ENCODE measurements at places on chromosomes 12 and 14. TPM values are rescaled to one million over a fixed set of nuclear protein-coding genes. Genes with fewer than 3 reads are reported as not detected.
A peak's percentile ranks its signal among the peaks of the same experiment; 100 is the strongest.

DNA sequence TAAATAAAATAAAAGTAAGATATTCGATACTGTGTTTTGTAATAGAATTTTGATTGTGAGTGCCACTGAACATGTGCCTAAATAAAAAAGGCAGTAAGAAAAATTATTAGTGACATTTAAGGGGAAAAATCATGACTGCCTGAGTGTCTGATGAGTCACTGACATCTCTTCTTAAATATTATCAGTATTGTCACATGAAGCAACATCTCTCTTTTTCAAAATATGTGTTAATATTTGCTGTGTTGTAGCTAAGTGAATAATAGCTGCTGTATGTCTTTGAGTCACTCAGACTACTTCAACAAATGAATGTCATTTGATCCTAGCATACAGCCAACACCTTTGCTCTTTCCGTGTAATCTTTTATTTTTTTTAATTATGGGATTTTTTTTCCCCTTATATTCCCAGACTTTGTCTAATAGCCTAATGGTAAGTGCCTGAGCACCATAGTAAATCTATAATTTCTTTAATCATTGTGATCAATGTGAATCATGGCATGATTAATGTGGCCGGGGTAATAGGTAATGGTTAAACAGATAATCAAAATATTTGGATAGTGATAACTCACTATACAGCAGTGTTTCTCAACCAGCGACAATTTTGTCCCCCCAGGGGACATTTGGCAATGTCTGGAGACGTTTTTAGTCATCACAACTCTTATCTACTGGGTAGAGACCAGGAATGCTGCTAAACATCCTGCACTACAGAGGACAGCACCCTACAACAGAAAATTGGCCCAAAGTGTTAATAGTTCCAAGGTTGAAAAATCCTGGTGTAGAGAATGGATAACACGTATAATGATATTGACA lies 11.7 kb upstream of the OTX2 start:
- DNase-seq: no peak

GRCh38 chr14:101007765-101008164 lies 104.2 kb upstream of the RTL1 start:
- no peak for DNase-seq

DNA sequence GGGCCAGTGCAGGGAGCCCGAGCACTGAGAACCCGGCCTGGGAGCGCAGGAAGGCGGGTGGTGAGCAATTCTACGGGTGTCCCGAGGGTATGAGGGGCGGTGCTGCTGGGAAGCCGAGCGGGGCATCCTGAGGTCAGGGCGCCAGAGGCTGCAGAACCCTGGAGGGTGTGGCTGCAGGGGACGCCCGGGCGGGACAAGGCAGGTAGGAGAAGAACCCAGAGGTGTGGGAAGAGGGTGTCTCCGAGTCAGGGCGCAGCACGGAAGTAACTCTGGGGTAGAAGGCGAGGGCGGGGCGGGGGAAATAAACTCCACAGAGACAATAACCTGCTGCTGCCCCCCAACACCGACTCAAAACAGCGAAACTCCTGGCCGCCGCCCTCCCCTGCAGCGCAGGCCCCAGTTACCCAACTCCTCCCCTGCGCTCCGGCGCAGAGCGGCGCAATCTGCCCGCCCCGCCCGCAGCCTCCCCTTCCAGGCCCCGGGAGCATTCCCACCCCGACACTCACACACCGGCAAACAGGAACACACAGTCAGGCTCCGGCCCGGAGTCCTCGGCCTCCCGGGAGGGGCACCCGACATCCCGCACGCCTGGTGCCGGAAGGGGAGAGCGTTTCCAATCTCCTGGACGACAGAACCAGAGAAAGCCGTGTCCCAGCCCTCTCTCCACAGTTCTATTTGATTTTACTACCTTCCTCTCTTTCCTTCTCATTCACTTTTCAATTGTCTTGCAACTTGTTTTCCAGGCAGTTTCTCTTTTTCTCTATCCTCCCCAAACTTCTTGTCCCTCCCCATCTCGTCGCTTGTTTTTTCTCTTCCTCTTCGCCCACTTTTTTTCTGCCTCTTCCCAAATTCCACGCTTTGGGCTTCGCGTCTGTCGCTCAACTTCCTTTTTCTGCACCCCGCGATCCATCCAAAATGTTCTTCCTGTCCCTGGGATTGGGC lies 2.4 kb downstream of the HRK start:
- DNase-seq: peak; percentile 29

- DNase-seq: no peak
Observed at GRCh38 chr12:69405566-69405865, 46.0 kb downstream of the YEATS4 start.

GRCh38 chr14:100832311-100832960 lies 6.5 kb downstream of the MEG3 start:
- DNase-seq: no peak

DNA sequence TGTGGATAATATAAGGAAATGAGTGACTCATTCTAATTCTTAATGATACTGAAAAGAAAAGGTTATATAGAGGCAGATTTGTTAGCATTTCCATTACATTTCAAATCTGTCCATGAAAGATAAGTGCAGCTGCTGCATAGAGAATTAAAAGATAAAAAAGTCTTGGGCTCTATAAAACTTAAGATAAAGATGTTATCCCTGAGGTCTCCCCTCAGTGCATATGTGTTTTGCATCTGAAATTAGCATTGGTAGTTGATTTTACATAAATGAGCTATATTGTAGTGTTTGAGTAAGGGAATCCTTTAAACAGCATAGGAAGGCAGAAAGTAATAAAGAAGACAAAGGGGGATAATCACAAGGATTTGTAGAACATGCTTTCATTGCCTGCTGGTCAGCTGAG lies 206.2 kb downstream of the FSCB start:
- DNase-seq: no peak

- no peak for DNase-seq
Observed at GRCh38 chr14:73567358-73567757, 1.7 kb upstream of the ACOT2 start.

DNA sequence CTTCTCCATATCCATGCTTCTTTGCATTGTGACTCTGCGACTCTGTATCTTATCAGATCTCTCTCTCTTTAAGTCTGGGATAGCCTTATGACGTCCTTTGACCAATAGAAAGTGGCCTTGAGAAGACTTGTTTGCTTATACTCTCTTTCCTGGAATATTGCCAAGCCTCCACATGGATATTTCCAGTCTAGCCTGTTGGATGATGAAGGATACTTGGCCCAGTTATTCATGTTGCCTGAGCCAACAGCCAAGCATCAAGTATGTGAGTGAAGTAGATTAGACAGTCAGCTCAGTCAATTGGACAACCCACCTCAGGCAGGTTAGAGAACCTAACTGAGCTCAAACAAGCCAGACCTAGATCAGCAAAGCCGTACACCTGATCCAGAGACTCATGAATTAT lies 864.2 kb upstream of the MGAT4C start:
- DNase-seq: no peak

DNA sequence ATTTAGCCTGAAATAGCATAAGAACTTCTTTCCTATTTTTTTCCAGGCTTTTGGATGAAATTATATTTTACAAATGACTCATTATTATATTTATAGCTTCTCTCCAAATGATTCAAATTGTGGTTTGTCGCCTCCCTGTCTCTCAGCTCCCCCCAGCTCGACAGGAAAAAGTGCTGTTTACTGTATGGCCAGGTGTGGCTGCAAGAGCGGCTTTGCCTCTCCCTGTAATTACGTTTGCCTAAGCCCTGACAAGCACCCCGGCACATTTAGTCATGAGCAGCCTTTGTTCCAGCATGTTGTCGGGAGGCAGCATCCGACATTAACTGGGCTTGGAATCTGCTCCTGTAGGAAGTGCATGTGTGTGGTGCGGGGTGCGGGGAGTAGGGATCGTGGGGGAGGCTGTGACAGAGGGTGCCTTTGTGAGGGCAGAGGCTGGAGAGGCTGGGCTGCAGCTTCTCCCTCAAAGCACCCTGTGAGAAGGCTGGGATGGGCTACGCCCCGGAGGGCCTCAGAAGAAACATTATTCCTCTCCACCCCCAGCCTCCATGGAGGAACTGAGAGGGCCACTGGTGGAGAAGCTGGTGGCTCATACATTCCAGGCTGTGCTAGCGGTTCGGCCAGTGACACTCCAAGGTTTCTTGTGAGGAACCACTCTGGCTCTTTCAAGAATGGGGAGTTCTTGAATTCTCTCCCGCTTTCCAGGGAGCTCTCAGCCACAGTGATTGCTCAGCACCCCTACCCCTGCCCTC lies 42.1 kb upstream of the CTDSP2 start:
- DNase-seq: no peak

- DNase-seq: no peak
Observed at GRCh38 chr12:30754383-30754749, 385 bp downstream of the CAPRIN2 start.

- peak; percentile 62 for DNase-seq
Observed at GRCh38 chr12:124456652-124457152, 110.7 kb downstream of the NCOR2 start.

DNA sequence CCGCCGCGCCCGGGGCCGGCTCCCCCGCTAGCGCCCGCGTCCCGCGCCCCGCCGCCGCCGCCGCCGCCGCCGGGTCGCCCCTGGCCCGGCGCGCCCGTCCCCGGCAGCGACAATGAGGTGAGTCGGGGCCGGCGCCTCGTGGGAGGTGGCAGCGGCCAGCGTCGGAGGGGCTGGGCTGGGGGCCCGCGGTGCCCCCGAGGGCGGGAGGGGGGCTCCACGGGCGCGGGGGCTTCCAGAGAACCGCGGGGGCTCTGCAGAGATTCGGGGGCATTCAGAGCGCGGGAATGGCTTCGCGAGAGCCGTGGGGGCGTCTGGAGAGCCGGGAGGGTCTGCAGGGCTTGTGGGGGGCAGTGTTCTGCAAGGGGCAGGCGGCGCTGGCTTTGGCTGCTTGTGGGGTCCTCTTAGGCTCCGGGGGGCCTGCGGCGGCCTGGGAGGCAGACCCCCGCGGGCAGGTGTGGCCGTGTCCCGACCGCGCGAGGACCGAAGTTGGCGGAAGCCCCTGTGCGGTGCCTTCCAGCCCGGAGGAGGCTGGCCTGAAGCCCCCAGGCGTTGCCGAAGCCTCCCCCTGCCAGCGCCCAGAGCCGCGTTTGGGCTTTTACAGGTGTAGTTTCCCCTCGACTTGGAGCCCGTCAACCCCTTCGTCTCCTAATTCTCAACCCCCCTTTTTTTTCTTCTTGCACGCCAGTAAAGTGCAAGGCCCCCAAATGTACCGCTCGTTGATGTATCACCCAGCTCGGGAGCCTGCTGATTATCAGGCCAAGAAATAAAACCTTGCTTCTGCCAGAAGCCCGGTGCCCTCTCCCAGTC lies 93.1 kb upstream of the EVL start:
- DNase-seq: peak; percentile 40

DNA sequence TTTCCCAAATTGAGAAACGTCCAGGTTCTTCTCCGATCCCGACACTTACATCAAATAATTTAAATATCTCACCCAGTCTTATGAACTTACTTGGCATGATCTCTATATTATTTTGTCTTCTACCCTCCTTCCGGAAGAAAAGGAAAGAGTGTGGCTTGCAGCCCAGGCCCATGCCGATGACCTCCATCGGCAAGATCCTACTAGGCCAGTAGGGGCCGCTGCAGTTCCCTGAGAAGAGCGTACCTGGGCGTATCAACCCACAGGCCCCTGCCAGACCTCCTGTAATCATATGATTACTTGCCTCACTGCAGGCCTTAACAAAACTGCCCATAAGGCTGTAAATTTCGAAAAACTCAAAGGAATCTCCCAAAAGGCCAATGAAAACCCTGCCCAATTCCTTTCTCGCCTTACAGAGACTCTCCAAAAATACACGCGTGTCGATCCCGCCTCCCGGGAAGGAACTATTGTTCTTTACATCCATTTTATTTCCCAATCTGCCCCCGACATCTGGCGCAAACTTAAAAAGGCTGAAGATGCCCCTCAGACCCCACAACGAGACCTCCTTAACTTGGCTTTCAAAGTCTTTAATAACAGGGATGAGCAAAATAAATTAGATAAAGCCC lies 69.6 kb downstream of the MOK start:
- DNase-seq: peak; percentile 91

DNA sequence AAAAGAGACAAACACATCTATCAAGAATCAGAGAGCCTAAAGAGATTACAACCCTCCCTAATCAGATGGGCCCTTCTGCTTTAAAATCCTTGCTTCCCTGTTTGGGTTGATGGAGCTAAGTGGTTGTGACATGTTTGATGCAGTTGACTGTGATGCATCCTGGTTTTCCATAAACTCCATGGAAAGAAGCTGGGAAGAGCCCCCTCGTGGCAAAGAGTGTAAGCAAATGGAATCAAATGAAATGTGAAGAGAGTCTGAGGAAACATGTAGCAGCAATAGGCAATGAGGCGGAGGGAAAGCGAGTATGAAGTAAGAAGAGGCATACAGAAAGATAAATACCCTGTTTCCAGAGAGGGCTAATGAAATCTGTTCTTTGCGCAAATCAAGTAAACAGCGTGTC lies 70.4 kb upstream of the SLCO1C1 start:
- no peak for DNase-seq

GRCh38 chr14:100658181-100658886 lies 68.4 kb upstream of the DLK1 start:
- DNase-seq: no peak

DNA sequence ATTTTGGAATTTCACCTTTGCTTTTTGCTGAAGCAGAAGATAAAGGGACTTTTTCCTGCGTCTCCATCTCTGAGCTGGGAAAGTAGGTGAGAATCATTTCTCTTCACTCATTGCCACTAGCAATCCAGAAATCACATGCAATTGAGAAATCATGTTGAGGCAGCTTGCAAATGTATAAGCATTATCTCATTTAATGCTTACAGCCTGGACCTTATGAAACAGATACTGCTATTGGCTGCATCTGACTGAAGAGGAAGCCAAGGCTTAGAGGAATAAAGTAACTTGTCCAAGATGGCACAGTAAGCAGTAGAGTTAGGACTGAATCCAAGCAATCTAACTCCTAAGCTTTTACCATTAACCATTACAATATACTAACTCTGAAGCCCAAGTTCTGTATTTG lies 122.4 kb downstream of the FIGNL2 start:
- no peak for DNase-seq

GRCh38 chr12:54262403-54262925 lies 17.5 kb downstream of the CBX5 start:
- DNase-seq: no peak

Gene E2F7
- 0.07 TPM for total RNA-seq

Gene MAGOHB
- 11.5 TPM for total RNA-seq

Gene PIWIL1
- total RNA-seq: not detected

Gene NRDE2
- total RNA-seq: 11.8 TPM

Gene TMEM229B
- total RNA-seq: 2.2 TPM
